T-helper 2 cell (primary cell): ENCODE measurements at places on chromosomes 1 and 21.

GRCh38 chr1:221902961-221903360, 161.1 kb upstream of the DUSP10 start:
- no peak for DNase-seq

DNA sequence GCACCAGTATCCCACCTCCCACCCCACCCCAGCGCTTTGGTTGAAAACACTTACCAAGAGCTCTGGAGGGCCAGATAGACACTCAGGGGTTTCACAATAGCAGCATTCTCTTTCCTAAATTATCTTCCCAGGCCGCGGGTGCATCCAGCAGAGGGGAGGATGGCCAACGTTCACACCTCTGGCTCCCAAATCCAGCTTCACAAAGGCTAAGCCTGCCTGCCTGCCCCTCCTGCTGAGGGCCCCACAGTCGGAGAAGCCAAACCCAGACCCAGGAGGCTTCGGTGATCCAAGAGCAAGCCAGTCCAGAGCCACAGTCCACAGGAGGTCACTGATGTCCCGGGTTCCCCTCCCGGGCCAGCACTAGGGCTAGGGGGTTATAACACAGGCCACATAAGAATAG, 231.9 kb downstream of the TRABD2B start:
- no peak for DNase-seq

DNA sequence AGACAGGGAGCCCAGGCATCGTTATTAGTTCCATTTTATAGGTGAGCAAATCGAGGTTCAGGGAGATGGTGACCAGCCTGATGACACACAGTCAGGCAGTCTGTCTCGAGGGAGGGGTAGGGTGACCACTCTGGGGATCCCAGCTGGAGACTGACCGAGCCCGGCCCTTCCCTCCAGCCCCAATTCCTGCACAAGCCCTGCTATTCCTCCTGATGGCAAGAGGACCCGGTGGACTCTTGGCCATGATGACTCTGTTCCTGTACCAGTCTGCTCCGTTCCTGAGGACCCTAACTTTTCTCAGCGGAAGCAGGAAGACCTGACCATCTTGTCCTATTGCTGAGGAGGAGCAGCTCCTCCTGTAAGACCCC, 391 bp downstream of the AGT start:
- DNase-seq: no peak

DNA sequence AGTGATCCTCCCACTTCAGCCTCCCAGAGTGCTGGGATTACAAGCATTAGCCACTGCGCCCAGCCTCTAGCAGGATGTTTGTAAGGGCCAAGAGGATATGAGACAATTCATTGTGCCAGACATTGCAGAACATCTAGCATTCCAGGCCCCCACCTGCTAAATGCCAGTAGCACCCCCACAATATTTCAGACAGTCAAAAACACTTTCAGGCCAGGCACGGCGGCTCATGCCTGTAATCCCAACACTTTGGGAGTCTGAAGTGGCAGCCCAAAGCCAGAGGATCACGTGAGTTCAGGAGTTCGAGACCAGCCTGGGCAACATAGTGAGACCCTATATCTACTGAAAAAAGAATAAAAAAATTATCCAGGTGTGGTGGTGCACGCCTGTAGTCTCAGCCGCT, 12.9 kb downstream of the PPIE start:
- no peak for DNase-seq

DNA sequence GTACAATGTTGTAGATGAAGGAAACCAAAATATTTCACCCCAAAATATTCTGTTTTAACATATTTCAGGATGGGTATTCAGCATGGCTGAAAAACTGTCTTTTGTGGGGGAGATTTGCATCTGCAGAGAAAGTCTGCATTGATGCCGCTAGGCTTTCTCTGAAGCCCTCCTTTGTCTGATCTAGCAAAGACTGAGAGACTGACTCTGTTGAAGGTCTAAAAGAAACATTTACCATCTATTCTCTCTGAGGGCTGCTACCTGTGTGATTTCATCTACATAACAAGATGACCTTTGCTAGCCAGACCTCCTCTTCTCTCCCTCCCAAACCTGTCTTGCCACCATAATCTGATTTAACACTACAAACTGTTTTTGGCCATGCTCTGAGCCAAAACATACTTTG, 12.4 kb upstream of the MT1HL1 start:
- DNase-seq: no peak

GRCh38 chr1:116122955-116123757, 12.0 kb downstream of the MAB21L3 start:
- DNase-seq: no peak

DNA sequence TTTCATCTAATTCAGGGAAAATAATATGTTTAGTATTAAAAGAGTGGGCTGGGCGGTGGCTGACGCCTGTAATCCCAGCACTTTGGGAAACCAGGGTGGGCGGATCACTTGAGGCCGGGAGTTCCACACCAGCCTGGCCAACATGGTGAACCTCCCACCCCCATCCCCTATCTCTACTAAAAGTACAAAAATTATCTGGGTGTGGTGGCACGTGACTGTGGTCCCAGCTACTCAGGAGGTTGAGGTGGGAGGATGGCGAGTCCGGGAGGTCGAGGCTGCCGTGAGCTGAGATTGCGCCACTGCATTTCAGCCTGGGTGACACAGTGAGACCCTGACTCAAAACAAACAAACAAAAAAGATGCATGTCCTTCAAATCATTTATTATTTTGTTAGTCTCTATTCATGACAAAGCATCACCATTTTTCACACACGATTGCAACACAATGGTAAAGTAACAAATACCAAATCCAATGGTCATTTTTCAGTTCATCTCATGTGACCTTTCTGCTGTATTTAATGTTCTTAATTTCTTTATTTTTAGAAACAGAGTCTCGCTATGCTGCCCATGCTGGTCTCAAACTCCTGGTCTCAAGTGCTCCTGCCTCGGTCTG, 1.0 kb downstream of the MSH4 start:
- DNase-seq: no peak

DNA sequence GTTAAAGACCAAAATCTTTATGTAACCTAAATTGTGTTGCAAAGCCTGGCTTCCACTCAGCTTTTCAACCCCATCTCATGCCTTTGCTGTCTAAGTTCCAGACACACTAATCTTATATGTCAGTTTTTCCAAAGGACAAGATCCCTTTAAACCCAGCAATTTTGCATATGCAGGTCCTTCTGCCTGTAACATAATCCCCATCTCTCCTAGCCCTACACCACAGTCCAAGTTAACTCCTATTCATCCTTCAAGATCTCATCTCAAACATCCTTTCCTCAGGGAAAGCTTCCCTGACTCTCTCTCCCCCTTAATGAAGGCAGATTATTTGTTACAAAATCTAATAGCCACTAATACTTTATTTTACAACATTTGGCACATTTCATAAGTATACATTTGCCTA, 366.3 kb downstream of the PLPP3 start:
- no peak for DNase-seq

DNA sequence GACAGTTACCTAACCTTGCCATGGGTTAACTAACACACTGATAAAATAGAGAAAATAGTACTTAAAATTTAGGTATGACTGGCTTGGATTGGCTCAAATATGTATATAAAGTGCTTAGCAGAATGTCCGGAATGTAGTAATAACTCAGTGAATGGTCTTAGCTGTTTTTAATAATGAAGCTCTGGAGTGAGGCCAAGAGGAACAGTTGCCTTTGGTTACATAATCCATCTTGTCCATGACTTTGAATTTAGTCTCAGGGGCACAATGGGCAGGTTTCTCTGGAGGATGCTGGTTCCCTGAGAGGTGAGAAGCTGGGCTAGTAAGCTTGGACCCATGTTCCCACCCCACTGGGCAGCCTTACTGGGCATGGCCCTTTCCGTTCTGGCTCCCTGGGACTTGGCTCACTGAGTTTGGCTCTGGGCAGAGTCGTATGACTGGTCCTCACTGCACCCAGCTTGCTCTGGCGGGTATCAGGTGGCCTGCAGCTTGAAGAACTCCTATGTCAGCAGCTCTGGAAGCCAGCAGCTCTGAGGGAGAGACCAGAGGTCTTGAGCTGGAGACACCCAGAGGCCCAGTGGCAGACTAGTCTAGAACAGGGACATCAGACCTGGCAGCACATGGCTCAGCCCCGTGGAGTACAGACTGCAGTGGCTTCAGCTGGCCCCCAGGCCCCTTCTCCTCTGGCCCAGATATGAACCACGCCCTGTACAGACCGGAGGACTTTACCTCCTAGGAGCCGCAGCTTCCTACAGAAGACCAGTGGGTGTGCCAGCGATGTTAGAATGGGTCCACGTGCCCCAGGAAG, 40.4 kb downstream of the TENT5C start:
- no peak for DNase-seq

DNA sequence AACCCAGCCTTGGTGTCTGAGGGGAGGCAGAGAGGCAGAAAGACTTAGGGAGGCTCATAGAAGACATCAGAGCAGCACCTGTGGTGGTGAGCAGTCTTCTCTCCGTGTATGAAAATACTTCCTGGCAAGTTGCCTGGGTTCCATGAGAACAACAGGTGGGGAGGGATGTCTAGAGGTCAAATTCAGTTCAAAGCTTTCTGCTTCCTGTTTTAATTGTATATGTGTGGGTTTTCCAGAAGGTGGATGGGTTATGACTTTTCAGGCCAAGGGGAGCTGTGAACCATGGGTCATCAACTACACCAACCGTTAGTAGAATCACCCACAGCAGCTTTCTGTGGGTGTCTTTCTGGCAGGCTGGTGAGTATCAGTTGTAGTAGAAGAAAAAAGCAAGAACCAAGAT, 4.1 kb upstream of the FCRL2 start:
- no peak for DNase-seq

DNA sequence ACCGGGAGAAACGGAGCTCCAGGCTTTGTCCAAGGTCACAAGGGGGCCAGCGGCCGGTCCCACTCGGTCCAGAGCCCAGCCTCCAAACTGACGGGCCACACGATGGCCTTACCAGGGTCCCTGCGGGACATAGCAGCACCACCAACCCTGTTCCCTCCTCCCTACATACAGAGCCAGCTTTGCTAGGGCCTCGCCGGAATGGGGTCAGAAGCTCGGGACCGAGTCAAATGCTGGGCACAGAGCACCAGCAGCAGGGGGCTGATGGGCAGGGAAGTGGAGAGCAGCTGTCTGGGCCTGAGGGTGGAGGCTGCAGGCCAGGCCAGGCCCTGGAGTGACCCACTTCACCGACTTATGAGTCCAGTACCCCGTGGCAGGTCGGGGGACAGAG, 14.9 kb upstream of the TTC39A start:
- no peak for DNase-seq

DNA sequence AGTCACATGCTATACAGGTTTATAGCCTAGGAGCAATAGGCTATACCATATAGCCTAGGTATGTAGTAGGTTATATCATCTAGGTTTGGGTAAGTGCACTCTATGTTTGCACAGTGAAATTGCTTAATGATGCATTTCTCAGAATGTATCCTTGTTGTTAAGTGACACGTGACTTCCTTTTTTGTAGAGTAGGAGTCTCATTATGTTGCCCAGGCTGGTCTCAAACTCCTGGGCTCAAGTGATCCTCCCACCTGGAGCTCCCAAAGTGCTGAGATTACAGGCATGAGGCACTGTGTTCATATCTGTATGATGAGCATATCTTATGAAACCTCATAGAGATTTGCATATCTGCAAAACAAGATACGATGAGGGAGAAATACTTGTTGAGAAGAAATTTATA, 13.8 kb upstream of the ABCB10 start:
- no peak for DNase-seq

DNA sequence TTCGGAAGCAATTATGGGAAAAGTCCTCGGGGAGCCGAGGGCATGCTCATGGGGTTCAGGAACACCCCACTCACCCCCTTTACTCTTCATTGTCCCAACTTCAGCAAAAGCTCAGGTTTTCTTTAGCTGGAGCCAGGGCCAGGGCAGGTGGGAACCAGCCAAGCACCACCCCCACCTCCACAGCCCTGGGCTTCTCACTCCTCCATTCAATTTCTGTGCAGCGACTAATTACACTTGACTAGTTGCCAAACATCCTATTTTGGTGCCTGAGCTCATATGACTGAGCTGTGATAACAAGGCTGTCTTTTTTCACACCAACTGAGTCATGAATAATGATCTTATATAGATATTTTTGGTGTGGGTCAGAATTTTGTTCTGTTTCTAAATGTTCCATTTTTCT, 257.2 kb upstream of the AJAP1 start:
- DNase-seq: no peak

GRCh38 chr1:62140666-62141065, 54.0 kb upstream of the L1TD1 start:
- no peak for DNase-seq

- no peak for DNase-seq
Observed at GRCh38 chr1:156859523-156860112, 701 bp upstream of the INSRR start.

DNA sequence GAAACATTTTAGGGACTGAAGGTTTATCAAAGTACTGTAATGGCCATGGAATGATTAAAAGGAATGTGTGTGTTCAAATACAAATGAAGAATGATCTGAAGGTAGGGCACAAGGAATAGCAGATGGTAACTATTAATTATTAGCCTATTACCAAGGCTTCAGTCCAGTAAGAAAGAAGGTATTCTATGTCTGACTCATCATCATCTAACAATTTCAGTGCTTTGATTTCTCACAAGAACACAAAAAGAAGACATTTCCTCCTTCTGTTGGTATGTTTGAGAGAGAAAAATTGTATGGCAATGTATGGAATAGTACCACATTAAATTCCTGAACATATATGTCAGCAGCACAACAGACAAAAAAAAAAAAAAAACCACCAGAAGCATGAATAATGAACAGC, 57.5 kb downstream of the TYW3 start:
- DNase-seq: no peak

GRCh38 chr1:27589841-27590426, 14.0 kb downstream of the AHDC1 start:
- no peak for DNase-seq

DNA sequence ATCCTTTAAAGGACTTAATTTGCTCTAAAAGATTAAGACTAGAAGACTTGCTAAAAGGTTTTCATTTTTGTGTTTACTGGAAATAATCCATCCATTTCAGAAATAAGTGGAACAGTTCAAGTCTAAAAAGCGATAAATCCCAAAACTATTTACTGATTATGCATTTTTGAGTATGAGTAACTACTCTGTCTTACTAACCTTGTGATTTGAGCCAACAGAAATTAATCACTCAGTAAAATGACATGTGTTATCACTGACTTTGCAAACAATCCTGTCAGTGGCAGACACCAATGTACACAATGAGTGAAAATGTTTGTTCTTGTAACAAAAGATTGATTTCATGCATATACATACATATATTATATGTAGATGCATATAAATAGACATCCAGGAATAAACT, 218.0 kb downstream of the DENND1B start:
- no peak for DNase-seq

DNA sequence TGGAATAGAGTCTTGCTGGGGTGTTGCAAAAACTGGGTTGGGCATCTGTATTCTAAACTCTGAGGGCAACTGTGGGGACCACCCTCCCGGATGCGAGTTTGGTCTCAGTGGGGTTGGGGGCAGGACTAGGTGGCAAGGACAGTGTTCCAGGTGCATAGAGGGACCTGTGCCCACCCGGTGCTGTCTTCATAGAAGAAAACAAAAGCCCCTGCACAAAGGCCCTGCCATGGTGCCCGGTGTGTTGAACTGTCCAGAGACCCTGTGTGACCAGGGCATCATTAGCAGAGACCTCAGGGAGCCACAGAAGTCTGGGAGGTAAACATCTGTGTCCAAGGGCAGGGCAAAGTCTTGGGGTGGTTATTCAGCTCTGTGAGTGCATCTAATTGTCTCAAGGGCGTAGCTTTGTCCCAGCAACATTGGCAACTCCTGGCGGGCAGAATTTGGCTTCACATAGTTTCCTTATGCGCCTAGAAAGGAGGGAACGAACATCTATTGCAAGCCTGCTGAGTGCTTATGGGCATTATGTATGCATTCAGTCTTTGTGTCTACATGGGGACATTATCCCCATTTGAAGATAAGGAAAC, 72.2 kb upstream of the IFFO2 start:
- DNase-seq: no peak
